NCI-H460 (cell line): ENCODE measurements at places on chromosomes 1 and 21. TPM values are rescaled to one million over a fixed set of nuclear protein-coding genes. Genes with fewer than 3 reads are reported as not detected.

DNA sequence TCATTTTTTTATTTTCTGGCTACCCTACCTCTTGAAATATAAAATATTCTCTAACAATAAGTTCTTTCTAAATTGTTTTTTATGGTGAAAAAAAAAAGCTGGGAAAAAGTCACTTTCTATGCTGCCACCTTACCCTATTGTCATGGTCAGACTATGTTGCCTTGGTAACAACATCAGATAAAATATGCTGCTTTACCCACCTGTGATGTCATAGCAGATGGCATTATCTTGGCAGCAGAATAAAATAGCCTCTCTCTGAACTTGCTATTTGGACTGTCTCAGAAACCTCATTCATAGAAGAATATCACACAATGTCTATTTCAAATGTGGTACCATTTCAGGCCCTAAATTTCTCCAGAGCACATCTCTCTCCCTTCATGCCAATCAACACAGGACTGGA is 69.6 kb upstream of the SGIP1 start:
- no peak for DNase-seq

CR1L gene
- total RNA-seq = not detected in 2 replicates

C1orf198 gene
- 30.8 and 32.7 TPM in 2 replicates for total RNA-seq

DNA sequence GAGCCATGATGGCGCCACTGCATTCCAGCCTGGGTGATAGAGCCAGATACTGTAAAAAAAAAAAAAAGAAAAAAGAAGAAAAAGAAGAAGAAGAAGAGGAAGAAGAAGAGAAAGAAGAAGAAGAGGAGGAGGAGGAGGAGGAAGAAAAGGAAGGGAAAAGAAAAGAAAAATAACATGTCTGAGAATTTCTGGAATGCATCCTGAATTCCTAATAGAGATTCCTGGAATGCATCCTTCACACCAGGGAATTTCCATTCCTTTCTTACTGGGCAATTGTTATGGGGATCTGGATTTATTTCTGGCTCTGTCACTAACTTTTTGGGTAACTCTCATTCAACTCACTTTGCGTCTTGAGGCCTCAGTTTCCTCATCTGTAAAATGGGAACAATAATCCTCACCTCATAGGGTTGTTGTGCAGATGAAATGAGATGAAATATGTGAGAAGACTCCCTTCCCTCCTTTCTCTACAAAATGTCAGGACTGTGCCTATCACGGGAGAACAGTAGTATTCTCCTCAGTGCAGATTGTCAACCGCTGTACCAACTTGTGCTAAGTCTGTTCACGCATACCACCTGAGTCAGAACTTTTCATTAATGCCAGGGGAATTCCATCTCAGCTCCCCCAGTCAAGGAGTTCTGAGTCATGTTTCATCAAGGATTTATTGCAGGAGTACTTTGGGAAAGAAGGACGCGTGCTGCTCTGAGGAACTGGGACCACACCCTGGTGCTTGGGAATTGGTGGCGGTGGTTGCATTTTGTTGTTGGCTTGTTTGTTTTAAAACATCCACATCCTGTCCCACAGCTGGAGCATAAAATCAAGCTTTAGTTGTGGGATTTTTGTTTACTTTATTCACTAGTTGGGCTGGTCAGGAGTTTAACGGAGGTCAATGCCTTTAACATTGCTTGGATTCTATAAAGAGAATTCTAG is 42.4 kb upstream of the ROR1 start:
- peak; percentile 73 for DNase-seq

GRCh38 chr1:169161496-169162194 is 55.2 kb downstream of the ATP1B1 start:
- DNase-seq = no peak

DNA sequence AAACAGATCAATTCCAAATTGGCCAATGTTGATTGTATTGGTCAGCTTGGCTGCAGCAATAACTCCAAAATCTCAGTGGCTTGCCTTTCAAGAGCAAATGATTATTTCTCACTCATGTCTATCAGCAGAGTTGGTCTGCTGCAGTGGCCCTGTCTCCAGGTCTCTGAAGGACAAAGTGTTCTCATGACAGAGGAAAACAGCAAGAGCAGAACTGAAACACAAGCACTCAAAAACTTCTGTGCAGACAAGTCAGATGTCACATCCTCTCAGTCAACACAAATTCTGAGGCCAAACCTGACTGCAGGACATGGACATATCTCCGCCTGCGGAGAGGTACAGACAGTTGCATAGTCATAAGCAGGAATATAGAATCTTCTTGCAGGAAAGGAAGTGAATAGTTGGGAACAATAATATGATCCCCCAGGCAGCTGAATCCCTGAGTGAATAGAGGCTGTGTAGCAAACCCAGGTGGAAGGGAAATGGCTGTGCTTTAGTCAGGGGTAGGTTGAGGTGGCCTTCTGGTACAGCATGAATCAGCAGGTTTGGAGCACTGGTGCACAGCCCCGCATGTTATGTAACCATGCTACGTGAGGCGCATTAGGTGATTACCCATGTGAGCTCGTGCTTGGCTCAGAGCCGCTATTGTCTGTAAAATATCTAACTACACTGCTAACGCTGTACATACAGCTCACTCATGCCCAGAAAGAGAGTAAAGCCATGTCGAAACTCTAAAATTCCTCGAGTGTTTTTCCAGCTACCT is 17.1 kb upstream of the UBE2U start:
- DNase-seq = no peak

FMN2 gene
- 6.4 and 7.5 TPM in 2 replicates for total RNA-seq

FLG gene
- total RNA-seq = not detected in 2 replicates

DNA sequence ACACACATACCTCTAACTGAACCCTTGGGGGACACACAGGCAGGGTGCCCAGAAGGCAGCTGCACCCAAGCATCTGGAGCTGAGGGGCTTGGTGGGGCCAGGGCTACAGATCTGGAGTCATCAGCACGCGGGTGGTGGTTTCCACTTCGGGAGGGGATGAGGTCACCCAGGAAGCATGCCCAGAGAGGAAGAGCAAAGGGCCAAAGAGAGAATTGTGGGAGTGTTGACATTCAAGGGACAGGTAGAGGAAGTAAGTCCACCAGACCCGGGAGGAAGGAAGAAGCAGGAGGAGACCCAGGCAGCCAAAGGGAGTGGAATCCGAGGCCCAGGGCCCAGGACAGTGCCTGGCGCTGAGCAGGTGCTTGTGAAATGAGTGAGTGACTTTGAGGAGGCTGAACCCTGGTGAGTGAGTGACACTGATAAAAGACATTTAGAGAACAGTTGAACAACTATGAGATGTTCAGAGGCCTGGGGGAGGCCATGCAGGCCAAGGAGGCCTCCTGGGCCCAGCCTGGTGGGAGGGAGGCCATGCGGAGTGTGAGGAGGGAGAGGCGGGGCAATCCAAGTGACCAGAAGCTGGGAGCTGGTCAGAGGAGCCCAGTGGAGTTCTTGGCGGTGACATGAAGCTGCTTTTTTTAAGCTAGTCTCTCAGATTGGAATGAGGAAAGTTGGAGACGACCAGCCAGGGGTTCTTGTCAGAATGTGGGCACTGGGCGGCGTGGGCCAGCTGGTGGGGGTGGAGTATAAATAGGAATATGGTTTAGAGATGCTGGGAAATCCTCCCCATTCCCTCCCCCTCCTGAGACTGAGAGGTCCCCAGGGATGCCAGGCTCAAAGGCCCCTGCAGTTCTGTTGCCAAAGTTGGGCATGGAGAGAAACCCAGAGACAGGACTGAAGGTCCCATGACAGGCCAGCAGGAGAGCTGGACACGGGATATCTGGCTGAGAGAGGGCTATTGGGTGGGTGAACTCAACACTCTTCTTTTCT is 7.9 kb downstream of the CDK18 start:
- no peak for DNase-seq

DNA sequence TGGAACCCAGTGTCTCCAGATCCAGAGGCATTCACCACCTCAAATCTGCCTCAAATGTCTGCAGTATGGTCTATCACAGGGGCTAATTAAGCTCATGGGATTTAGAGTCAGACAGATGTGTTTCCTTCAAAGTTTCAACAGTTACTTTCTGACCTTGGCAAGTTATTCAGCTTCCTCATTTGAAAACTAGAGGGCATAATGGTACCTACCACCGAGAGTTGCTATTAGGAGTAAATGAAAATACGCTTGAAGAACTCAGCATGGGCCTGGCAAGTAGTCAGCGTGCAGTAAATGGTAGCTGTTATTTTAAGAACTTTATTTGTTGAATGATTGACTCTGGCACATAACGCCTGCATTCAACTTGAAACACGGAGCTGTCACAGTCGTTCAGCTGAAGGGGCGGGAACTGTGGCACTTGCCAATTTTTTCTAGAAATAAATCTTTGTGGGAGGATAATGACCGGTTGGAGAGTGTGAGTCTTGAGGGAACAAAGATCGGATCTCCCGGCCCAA is 1.2 kb upstream of the CAP1 start:
- DNase-seq = no peak

DNA sequence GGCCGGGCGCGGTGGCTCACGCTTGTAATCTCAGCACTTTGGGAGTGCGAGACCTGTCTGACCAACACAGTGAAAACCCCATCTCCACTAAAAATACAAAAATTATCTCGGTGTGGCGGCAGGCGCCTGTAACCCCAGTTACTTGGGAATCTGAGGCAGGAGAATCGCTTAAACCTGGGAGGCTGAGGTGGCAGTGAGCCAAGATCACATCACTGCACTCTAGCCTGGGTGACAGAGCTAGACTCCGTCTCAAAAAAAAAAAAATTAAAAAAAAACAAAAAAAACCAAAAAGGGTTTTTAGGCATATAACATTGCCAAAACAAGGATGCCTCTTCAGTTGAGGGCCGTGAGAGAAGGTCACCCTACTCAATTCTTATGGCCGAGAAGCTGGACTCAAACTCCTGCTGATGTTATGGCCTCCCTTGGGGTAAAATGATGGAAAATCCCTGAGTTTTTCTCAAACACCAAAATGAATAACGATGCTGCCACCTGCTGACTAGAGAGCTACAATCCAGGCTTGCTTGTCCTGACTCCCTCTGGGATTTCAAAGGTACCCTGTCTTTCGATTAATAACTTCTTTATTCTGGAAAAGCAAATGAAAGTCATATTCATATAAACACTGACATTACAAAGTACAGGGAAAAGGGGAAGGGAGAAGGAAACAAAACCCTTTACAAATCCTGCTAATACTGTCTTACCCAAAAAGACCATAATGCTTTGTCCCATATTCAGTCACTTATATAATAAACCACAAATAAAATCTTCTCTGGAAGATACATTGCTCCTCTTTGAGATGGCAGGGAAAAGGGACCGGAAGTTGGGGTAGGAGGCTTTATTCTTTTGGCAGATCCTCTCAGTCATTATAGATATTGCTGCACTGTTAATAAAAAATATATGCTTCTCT is 10.7 kb downstream of the RAB42 start:
- DNase-seq = peak; percentile 73

TTC24 gene
- total RNA-seq = not detected in 2 replicates

TRABD2B gene
- total RNA-seq = 1.3 TPM in 2 replicates

GRCh38 chr1:58717979-58718378 is 18.1 kb upstream of the MYSM1 start:
- DNase-seq = no peak

DNA sequence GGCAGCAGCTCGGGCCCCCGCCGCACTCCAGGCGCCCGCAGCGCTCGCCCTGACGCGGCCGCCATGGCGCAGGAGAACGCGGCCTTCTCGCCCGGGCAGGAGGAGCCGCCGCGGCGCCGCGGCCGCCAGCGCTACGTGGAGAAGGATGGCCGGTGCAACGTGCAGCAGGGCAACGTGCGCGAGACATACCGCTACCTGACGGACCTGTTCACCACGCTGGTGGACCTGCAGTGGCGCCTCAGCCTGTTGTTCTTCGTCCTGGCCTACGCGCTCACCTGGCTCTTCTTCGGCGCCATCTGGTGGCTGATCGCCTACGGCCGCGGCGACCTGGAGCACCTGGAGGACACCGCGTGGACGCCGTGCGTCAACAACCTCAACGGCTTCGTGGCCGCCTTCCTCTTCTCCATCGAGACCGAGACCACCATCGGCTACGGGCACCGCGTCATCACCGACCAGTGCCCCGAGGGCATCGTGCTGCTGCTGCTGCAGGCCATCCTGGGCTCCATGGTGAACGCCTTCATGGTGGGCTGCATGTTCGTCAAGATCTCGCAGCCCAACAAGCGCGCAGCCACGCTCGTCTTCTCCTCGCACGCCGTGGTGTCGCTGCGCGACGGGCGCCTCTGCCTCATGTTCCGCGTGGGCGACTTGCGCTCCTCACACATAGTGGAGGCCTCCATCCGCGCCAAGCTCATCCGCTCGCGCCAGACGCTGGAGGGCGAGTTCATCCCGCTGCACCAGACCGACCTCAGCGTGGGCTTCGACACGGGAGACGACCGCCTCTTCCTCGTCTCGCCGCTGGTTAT is 2.8 kb downstream of the KCNJ9 start:
- peak; percentile 42 for DNase-seq

GRCh38 chr21:15895142-15896106 is 165.6 kb downstream of the USP25 start:
- DNase-seq = no peak

TNFSF18 gene
- total RNA-seq = 4.5 and 5.1 TPM in 2 replicates

DNA sequence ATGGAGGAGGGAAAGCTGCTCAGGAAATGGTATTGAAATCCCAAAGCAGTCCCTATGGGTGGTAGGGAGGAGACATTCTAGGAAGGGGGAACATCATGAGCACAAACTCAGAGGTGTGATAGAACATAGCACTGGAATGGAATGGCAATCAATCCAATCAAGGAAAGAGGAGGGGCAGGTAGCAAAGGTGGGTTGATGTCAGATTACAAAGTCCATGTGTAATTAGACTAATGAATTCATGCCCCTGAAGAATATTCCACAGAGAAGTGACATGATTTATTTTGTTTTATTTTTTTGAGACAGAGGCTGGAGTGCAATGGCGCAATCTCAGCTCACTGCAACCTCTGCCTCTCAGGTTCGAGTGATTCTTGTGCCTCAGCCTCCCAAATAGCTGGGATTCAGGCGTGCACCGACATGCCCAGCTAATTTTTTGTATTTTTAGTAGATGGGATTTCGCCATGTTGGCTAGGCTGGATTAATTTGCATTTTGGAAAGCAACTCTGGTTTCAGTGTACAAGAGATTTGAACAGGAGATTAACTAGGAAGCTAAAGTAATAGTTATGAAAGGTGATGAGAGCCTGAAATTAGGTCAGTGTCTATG is 36.1 kb downstream of the DEGS1 start:
- no peak for DNase-seq

DNA sequence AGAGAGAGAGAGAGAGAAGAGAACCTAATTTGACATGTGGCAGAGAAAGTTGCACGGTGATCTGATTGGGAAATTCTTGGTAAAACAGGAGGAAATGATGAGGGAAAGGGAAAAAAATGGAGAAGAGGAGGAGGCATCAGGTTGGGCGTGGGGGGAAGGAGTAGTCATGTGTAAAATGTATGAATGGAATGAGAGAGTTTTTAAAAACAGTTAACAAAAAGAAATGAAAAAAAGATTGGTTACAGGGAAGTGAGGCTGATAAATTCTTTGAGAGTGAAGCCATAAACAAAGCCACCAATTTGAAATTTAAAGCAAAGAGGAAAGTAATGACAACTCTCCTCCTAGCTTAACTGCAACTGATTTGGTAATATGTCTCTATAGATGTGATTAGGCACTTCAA is 409.2 kb downstream of the USH2A start:
- DNase-seq = no peak

GRCh38 chr1:177035586-177035985 is 128.9 kb downstream of the ASTN1 start:
- DNase-seq = no peak

GRCh38 chr1:33048426-33048825 is 11.7 kb upstream of the AK2 start:
- DNase-seq = no peak

GRCh38 chr1:86345042-86345441 is 51.1 kb downstream of the ODF2L start:
- DNase-seq = no peak

RHD gene
- total RNA-seq = not detected in 2 replicates

TP73 gene
- total RNA-seq = 0.07 and 0.17 TPM in 2 replicates

USP25 gene
- 30.9 TPM in 2 replicates for total RNA-seq

- no peak for DNase-seq
These were observed 4.9 kb upstream of the TENT5C start for GRCh38 chr1:117600966-117601365.
